Right atrium auricular region (tissue), 2 donors: ENCODE measurements at places on chromosomes 5 and 9. TPM values are rescaled to one million over a fixed set of nuclear protein-coding genes. Genes with fewer than 3 reads are reported as not detected.

Gene CDO1
- total RNA-seq, result 24.7 TPM

Gene ADGRV1
- total RNA-seq, result 1.4 TPM

Gene ANKRD34B
- not detected for total RNA-seq

Gene LRRTM2
- total RNA-seq, result not detected

Gene SLC31A2
- total RNA-seq, result 19.5 TPM

Gene PCDHGA11
- total RNA-seq, result 4.5 TPM

Gene ZNF618
- 1.4 TPM for total RNA-seq
